AG04449 (cell line): ENCODE measurements at places on chromosomes 12 and 14.

- no peak for DNase-seq
These were observed 80.2 kb downstream of the ITPK1 start for GRCh38 chr14:93035585-93035916.

GRCh38 chr14:81723956-81724355 lies 190.3 kb upstream of the SEL1L start:
- DNase-seq = no peak

- no peak for DNase-seq
These were observed 19.0 kb downstream of the CORO1C start for GRCh38 chr12:108712165-108712924.

DNA sequence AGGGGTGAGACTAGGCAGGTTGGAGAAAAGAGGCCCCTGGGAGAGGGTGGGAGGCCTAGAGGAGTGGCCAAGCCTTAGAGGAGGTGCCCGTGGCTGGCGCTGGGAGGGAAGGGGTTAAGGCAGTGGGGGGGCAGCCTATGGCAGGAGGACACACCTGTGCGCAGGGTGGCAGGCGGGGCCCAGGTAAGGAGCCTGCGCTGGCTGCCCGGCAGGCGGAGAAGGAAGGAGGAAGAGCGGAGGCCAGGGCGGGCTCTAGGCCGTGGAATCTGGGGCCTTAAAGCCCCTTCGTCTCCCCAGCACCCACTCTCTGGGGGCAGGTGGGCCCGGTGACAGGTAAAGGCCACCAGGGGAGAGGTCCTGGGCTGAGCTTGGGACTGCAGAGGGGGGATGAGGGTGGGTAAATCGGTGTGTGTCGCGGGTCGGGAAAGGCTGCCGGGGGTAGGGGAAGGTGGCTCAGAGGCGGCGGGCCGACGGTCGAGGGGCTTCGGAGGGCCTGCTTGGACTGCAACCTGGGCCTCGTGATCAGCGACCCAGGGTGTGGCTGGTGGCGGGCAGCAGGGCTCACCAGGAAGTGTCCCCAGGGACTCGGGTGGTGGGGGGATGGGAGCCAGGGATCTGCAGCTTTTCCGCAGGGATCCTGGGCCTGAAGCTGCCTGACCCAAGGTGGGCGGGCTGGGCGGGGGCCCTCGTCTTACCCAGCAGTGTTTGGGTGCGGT lies 7.3 kb downstream of the PHB2 start:
- no peak for DNase-seq

DNA sequence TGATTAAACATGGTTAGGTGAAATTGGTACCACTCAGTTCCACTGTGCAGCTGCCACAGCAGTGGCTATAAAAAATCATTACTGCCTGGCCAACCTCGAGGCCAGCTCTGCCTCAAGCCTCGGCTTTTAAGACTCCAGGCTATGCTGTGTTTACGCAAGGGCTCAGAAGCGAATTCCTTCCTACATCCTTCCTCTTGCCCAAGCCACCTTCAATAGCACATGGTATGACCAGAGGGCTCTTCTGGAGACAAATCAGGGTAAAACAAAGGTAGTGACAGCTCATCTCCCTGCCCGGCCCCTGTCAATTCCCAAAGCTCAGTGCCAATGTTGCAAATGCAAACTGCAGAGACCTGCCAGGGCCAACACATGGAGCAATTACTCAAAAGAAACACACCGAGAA lies 31.9 kb downstream of the NUAK1 start:
- no peak for DNase-seq

DNA sequence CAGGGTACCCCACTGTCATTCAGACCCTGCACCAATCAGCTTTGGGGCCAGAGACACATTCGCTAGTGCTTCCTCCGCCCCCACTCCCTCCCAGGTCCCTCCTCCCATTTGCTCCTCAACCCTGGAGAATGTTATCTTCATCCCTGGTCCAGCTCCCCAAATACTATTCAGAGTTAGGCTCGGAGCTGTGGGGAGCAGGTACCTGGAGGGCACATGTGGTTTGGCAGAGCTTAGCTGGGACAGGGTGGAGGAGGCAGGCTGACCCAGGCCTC lies 19.5 kb downstream of the VSX2 start:
- no peak for DNase-seq

GRCh38 chr12:685388-685787 lies 22.1 kb upstream of the NINJ2 start:
- DNase-seq = no peak

GRCh38 chr14:94113490-94113889 lies 3.0 kb downstream of the IFI27 start:
- no peak for DNase-seq

GRCh38 chr12:1800401-1801302 lies 19.7 kb upstream of the LRTM2 start:
- DNase-seq = no peak

- DNase-seq = no peak
These were observed 120.3 kb upstream of the SOX5 start for GRCh38 chr12:24069532-24070395.

DNA sequence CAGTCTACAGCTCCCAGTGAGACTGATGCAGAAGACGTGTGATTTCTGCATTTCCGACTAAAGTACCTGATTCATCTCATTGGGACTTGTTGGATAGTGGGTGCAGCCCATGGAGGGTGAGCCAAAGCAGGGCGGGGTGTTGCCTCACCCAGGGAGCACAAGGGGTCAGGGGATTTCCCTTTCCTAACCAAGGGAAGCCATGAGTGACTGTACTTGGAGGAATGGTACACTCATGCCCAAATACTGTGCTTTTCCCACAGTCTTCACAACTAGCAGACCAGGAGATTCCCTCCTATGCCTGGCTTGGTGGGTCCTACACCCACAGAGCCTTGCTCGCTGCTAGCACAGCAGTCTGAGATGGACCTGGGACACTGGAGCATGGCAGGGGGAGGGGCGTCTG lies 21.0 kb upstream of the ABCC9 start:
- DNase-seq = no peak
